ENCODE measurements at places on chromosomes 5 and 9.

GRCh38 chr9:98456156-98456613 is 200.7 kb upstream of the TBC1D2 start:
- no peak for DNase-seq
- no peaks in the 10 kb centered on the region for H3K27me3 ChIP-seq
- no peak overlapping the region for H3K27ac ChIP-seq
- H3K4me1 ChIP-seq = no peaks in the 10 kb centered on the region

DNA sequence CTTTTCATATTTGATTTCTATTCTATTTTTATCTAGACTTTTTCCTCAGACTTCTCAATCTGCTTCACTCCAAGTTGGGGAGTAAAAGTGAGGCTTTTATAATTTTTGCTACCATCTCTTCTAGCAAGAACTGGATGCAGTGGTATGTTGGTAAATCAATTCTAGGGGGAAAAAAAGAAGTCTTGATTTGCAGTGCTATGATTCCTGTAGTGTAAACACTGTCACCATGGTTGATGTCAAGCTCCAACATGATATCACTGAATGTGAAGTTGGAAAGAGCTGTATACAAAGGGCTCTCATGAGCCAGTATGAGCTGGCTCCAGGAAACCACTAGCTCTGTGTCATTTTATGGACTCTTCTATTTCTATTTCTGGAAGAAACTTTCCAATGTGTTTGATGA is 439.2 kb downstream of the NTRK2 start:
- no peaks in the 10 kb centered on the region for H3K4me1 ChIP-seq
- no peak overlapping the region for H3K27ac ChIP-seq
- H3K4me3 ChIP-seq = no peak overlapping the region

- no peaks in the 10 kb centered on the region for H3K36me3 ChIP-seq
- no peaks in the 10 kb centered on the region for H3K4me1 ChIP-seq
- no peak for DNase-seq
- H3K4me3 ChIP-seq = no peak overlapping the region
These were observed 34.9 kb downstream of the DMRT1 start for GRCh38 chr9:876425-876824.

- H3K27ac ChIP-seq = no peak overlapping the region
- no peaks in the 10 kb centered on the region for H3K27me3 ChIP-seq
- H3K36me3 ChIP-seq = no peaks in the 10 kb centered on the region
- no peak for DNase-seq
- no peaks in the 10 kb centered on the region for H3K4me1 ChIP-seq
These were observed 577.3 kb upstream of the TLE4 start for GRCh38 chr9:78994471-78994870.

GRCh38 chr5:149358868-149359495 is 1.1 kb downstream of the PCYOX1L start:
- H3K27me3 ChIP-seq = no peaks in the 10 kb centered on the region
- peaks cover 5% of the 10 kb centered on the region for H3K36me3 ChIP-seq
- DNase-seq = no peak
- peak overlapping the region; percentile 83 for H3K4me3 ChIP-seq
- H3K4me1 ChIP-seq = peaks cover 44% of the 10 kb centered on the region

GRCh38 chr5:81428861-81429260 is 34.9 kb upstream of the ACOT12 start:
- H3K4me3 ChIP-seq = no peak overlapping the region
- no peaks in the 10 kb centered on the region for H3K4me1 ChIP-seq
- H3K36me3 ChIP-seq = no peaks in the 10 kb centered on the region
- H3K27me3 ChIP-seq = no peaks in the 10 kb centered on the region
- DNase-seq = no peak

- no peak overlapping the region for H3K27ac ChIP-seq
- peaks cover 32% of the 10 kb centered on the region for H3K27me3 ChIP-seq
- no peak for DNase-seq
These were observed 511 bp downstream of the SEMA5A start for GRCh38 chr5:9545136-9545991.

DNA sequence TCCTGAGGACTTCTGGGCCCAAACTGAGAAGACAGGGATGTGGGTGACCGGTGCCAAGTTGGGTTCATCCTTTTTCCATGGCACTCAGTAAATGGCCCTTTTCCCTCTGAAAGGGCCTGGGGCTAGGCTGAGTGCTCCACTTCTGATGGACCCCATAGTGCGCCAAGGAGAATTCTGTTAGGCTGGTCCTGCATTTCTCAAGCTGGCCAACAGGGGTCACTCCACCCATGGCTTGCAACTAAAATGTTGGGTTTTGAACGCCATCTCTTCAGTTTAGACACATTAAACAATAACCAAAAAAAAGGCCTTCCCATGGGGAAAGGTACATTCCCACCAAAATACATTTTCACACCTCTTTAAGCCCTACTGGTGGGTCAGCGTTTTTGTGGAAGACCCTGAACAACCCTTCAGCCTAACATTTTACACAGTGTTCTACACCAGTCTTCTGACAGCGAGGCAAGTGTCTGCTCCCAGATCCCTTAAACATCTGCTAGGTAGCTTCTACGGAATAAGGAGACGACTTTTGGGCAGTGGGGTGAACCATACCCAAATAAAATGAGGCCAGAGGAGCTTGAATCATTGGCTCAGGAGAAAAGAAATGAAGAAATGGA is 27.3 kb downstream of the CNTFR start:
- no peak overlapping the region for H3K4me3 ChIP-seq
- H3K36me3 ChIP-seq = no peaks in the 10 kb centered on the region
- H3K27me3 ChIP-seq = peaks cover 74% of the 10 kb centered on the region

DNA sequence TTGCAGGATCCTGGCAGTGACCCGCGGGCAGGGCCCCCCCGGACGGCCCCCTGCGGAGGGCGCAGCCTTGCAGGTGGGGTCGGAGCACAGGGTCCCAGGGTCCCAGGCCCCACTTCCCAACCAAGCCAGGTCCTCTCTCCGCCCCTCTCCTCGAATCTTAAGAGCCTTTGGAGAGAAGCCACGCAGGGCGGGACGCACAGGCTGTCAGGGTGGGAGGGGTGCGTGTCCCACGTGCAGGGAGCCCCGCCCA is 18.4 kb upstream of the EGFL7 start:
- no peak overlapping the region for H3K27ac ChIP-seq
- no peaks in the 10 kb centered on the region for H3K36me3 ChIP-seq
- peaks cover 76% of the 10 kb centered on the region for H3K27me3 ChIP-seq

GRCh38 chr5:17143335-17143734 is 74.1 kb upstream of the BASP1 start:
- no peak overlapping the region for H3K4me3 ChIP-seq
- H3K4me1 ChIP-seq = no peaks in the 10 kb centered on the region
- no peaks in the 10 kb centered on the region for H3K27me3 ChIP-seq
- H3K36me3 ChIP-seq = no peaks in the 10 kb centered on the region

DNA sequence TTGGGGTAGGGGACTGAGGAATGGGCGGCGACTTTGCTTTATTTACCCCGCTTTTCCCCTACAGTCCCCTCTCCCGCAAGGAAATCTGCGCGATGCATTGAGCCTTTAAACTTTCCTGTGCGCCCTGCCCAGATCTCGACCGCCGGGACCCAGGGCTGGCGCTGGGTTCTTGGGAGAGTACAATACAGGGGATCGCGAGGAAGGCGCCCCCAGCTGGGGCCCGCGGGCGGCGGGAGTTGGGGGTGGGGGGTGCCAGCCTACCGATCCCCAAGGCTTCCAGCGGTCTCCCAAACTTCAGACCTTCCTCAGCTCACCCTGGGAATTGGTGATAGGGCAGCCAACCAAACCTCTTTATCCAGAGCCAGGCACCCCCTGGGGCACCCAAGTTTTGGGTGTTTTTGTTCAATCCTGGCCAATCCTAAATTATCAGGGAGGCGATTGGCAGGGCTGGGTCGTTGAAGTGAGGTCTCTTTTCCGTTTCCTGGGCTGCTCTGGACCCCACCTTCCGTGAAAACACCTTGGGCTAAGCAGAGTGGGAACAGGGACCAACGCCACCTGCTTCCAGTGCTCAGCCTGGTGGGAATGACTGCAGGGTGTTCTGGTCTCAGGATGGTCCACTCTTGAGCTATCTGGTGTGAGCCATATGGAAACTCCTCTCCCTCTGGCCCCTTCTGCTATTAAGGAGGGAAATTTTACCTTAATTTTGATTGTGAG is 51.4 kb upstream of the DAB2IP start:
- no peak for DNase-seq
- no peaks in the 10 kb centered on the region for H3K4me1 ChIP-seq
- H3K4me3 ChIP-seq = no peak overlapping the region
- H3K27ac ChIP-seq = no peak overlapping the region

GRCh38 chr5:3615217-3615616 is 19.6 kb downstream of the IRX1 start:
- no peak overlapping the region for H3K4me3 ChIP-seq
- peaks cover 3% of the 10 kb centered on the region for H3K27me3 ChIP-seq
- H3K27ac ChIP-seq = no peak overlapping the region
- no peaks in the 10 kb centered on the region for H3K36me3 ChIP-seq

GRCh38 chr9:74499111-74499601 is 2.0 kb downstream of the RORB start:
- H3K4me1 ChIP-seq = peaks cover 9% of the 10 kb centered on the region
- H3K27ac ChIP-seq = no peak overlapping the region
- H3K27me3 ChIP-seq = peaks cover 17% of the 10 kb centered on the region
- H3K4me3 ChIP-seq = peak overlapping the region; percentile 71

DNA sequence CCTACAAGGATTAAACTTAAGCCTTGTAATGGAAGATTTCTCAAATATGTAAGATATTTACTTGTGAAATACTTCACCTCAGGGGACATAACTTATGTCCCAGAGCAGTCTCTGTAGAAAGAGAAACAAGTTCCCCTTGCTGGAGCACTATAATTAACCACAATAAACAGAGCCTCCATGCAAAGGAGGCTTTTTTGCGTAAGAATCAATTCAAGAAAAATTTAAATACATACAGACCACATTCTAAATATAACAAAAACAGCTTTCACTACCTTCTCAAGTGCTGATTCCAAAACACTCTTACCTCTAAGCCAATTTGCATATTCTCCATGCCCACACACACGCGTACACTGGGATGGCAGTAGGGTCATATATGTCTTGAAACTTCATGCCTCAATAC is 30.7 kb upstream of the CCNB1 start:
- H3K4me3 ChIP-seq = no peak overlapping the region
- H3K4me1 ChIP-seq = no peaks in the 10 kb centered on the region
- H3K27ac ChIP-seq = no peak overlapping the region
- DNase-seq = no peak
- no peaks in the 10 kb centered on the region for H3K36me3 ChIP-seq
- H3K27me3 ChIP-seq = no peaks in the 10 kb centered on the region

- H3K27me3 ChIP-seq = no peaks in the 10 kb centered on the region
- H3K36me3 ChIP-seq = no peaks in the 10 kb centered on the region
- no peak overlapping the region for H3K27ac ChIP-seq
- no peak overlapping the region for H3K4me3 ChIP-seq
- H3K4me1 ChIP-seq = no peaks in the 10 kb centered on the region
These were observed 154.1 kb downstream of the LRRC70 start for GRCh38 chr5:62732677-62733121.

DNA sequence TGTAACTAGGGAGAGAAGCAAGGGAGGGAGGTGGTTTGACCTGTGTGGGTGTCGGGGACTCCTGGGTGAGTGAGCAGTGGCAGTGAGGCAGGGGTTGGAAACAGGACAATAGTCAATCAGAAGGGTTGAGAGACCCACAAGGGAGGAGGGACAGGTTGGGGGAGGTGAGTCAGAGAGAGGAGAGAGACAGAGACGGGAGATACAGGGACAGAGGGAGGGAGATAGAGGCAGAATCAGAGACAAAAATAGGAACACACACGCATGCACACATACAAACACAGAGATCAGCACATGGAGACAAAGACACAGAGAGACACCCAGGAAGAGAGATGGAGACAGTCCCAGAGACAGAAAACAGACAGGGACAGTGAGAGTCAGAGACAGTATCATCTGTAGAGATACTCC is 39.3 kb upstream of the PTGS1 start:
- no peaks in the 10 kb centered on the region for H3K27me3 ChIP-seq
- no peaks in the 10 kb centered on the region for H3K4me1 ChIP-seq
- no peak for DNase-seq
- H3K4me3 ChIP-seq = no peak overlapping the region
- H3K27ac ChIP-seq = no peak overlapping the region

DNA sequence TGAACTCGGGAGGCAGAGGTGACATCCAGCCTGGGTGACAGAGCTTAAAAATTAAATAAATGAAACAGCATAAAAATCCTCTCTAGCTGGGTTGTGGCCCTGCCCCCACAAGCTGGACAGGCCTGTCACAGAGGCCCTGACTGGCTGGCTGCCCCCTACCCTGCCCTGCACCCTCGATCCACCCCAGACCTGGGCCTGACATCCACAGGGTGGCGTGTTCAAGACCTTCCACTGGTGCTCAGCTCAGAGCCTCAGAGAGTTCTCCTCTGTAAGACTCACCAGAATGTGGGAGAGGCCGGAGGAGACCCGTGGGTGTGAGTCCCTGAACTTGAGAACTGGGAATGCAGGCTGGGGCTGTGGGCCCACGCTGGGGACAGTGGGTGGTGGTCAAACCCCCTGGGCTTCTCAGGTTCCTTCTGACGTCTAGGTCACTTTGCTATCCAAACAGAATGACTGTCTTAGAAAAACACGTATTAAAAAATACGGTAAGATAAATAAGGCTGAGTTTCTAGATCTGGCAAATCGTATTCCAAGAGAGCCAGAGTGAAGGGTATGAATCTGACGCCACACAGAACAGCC is 9.7 kb upstream of the WDR38 start:
- no peak overlapping the region for H3K4me3 ChIP-seq
- no peaks in the 10 kb centered on the region for H3K36me3 ChIP-seq
- H3K27me3 ChIP-seq = peaks cover 26% of the 10 kb centered on the region
- H3K27ac ChIP-seq = no peak overlapping the region

GRCh38 chr9:83239747-83240146 is 176.8 kb upstream of the RASEF start:
- no peak overlapping the region for H3K4me3 ChIP-seq
- no peaks in the 10 kb centered on the region for H3K27me3 ChIP-seq
- no peaks in the 10 kb centered on the region for H3K4me1 ChIP-seq
- H3K36me3 ChIP-seq = no peaks in the 10 kb centered on the region
- no peak for DNase-seq

DNA sequence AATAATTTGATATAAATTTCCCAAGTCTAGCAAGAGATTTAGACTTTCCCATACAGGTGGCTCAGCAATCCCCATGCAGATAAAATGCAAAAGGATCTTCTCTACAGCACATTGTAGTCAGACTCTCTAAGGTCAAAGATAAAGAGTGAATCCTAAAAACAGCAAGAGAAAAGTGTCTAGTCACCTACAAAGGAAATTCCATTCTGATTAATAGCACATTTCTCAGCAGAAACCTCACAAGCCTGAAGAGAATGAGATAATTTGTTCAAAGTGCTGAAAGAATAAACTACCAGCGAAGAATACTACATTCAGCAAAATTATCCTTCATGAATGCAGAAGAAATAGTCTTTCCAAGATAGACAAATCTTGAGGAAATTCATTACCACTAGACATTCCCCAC is 493.3 kb downstream of the PRELID2 start:
- no peaks in the 10 kb centered on the region for H3K4me1 ChIP-seq
- no peaks in the 10 kb centered on the region for H3K27me3 ChIP-seq
- H3K27ac ChIP-seq = no peak overlapping the region

DNA sequence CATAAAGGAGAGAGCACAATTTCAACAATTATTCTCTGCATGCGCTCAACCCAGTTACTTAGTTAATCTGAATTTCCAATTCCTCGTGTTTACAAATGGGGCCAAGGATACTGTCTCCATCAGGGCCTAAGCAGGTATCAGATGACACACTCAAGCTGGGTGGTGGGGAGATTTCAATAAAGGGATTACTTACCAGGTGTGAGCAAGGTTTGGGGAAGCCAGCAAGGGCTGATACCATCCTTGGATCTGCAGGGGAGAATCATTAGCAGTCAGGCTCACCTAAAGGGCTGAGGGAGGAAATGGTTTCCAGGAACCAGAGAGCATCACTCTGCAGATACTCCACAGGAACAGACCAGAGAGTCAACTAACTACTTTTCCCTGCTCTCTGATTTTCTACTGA is 487.1 kb downstream of the NTRK2 start:
- H3K27ac ChIP-seq = no peak overlapping the region
- no peak overlapping the region for H3K4me3 ChIP-seq
- no peaks in the 10 kb centered on the region for H3K4me1 ChIP-seq
- no peaks in the 10 kb centered on the region for H3K36me3 ChIP-seq
